ENCODE measurements at places on chromosomes 4 and X.

DNA sequence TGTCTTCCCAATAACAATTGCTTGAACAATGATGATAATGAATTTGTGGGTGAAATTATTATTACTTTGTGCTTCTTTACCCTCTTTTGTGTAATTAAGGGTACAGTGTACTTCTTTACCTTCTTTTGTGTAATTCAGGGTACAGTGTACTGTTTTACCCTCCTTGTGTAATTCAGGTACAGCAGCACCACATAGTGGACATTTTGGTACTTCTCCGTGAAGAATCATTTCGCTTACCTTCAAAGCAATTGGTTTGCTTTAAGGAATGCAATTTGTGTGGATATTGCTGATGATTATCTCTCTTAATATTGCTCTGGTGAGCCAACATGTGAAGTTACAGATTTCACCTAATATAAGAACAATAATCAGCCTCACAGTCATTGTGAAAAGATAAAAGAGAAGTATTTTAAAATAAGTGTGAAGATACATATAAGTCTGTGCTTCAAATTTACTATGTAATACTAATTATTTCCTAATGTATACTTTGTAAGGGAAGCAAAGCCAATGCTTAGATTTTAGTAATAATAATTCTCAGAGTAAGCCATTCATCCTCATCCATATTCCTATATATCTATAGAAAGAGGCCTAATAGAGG, 27.2 kb upstream of the SEC24B start:
- DNase-seq: no peak

DNA sequence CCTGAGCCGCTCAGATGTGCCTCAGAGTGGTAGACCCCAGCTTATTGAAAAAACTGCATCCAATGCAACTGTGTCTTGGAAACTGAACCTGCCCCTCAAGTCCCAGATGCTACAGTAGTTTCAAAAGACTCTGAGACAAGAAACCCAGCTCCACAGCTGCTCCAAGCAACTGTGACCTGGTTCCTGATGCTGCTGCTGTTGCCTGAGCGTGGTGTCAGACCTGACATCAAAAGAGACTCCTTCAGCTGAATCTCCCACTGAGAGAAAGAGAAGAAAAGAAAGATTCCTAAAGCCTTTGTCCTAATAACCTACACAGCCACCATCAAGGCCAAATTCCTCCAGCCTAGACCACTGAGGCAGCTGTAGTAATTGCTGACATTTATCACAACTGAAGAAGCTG, 630.1 kb downstream of the STIM2 start:
- no peak for DNase-seq

- DNase-seq: no peak
Observed at GRCh38 chr4:8129136-8129535, 29.5 kb downstream of the ABLIM2 start.

GRCh38 chr4:153327247-153327646, 17.2 kb upstream of the MND1 start:
- DNase-seq: no peak

DNA sequence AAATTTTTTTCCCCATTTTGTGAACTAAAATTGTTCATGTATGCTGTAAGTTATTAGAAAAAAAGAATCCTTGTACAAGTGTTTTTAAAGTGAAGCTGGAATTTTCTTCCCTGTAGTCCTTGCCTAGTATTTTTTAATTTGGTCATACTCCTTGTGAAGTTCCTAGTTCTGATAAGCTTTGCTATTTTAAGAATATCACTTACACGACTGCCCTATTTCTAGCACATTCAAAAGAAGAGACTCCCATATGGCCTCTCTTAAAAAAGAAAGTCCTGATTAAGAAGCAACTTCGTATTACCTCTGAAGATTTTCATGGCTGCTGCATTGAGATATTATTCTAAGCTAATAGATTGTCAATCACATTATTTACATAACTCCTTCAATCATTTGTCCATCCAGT, 87.2 kb downstream of the KLHL8 start:
- DNase-seq: no peak

GRCh38 chrX:17859609-17860178, 1.4 kb downstream of the RAI2 start:
- no peak for DNase-seq

- no peak for DNase-seq
Observed at GRCh38 chr4:82968972-82969371, 41.7 kb downstream of the LIN54 start.

DNA sequence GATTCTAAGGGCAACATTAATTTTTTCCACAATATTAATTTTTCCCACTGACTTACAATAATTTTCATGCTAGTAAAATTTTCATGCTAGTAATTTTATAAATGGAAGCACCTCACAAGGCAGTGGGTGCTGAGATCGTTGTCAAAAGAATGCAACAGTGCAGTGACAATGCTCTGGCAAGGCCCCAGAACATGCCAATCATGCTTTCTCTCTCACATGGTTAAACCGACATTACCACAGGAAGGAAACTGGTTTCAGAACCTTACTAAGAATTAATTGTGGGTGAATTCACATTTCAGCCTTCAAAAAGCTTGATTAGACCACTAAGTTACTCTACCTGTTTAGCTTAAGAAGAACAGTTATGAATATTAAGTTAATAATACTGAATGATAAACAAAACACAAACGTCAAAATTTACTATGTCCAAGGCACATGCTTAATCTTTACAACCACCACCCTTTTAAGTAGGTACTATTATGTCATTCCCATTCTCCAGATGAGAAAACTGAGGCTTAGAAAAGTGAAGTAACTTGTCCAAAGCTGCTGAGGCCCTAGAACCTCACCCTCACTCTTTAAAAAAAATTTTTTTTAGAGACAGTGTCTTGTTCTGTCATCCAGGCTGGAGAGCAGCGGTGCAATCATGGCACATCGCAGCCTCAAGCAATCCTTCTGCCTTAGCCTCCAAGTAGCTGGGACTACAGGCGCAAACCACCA, 10.0 kb upstream of the OPHN1 start:
- DNase-seq: no peak

DNA sequence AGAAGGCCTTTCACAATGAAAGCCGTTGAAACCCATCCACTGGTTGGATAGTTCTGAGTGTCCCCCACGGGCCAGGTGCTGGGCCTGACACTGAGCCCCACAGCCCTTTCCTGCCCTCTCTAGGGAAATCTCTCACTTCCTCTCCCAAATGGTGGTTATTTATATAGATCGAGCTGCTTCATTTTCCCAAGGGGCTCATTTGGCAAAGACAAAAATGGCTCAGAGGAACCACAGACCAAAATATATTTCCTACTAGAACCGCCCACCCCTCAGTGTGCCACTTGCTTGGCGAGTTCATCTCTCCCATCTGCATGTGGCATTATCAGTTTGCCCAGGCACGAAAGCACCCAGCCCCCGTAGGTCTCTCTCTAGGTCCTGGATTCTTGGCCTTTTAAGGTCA, 53.3 kb upstream of the STIM2 start:
- no peak for DNase-seq

- no peak for DNase-seq
Observed at GRCh38 chrX:79140731-79141130, 3.8 kb upstream of the GPR174 start.

GRCh38 chrX:102042372-102043325, 82.8 kb upstream of the TCEAL2 start:
- no peak for DNase-seq

- no peak for DNase-seq
Observed at GRCh38 chrX:29952016-29952415, 263.3 kb upstream of the MAGEB2 start.

GRCh38 chrX:109264878-109265277, 217.0 kb downstream of the GUCY2F start:
- no peak for DNase-seq

DNA sequence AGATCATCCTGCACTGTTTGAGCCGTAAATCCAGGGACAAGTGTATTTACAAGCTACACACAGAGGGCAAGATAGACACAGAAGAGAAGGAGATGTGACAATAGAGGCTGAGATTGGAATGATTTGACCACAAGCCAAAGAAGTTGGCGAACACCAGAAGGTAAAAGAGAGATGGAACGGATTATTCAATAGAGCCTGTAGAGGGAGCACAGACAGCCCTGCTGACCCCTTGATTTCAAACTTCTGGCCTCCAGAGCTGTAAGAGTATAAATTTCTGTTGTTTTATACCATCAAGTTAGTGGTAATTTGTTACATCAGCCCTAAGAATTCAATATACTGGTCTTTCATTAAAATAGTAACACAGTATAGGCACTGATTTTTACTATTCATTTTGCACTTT, 447.8 kb downstream of the FAT4 start:
- no peak for DNase-seq

- no peak for DNase-seq
Observed at GRCh38 chr4:3477750-3478430, 14.8 kb downstream of the DOK7 start.

DNA sequence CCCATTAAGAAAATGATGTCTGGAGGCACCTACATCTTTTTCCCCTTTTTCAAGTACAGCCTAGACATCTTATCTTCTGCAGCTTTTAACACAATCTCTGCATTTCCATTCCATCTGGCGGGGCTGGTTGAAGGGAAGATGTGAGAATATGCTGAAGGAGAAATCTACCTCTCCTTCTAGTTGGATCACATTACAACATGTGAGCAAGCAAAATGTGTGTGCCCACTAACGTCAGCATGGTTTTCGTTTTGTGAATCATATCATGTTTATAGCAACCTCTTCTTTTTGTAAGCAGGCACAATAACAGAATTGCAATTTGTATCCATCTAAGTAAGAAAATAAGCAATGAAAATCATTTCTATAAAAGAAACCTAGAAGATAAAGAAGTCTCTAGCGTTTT, 28.9 kb upstream of the MID1 start:
- no peak for DNase-seq

DNA sequence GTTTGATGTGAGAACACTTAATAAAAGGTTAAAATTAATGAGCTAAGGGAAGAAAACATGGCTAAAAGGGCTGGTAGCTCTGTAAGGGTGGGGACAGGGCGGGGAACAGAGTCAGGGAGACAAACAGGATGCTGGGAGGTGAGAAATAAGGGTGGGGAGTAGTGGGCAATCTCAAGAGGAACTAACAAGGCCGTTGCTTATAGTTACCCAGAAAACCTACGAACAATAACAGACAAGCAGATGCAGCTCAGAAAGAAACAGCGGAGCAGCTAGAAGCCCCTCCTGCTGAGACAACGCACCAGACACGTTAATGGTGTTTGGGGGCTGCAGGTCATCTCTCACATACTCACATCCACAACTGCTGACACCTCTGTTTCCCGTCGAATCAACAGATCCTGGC, 9.7 kb upstream of the KLF3 start:
- no peak for DNase-seq

- DNase-seq: peak; percentile 87
Observed at GRCh38 chr4:26857278-26858034, 3.2 kb upstream of the STIM2 start.

DNA sequence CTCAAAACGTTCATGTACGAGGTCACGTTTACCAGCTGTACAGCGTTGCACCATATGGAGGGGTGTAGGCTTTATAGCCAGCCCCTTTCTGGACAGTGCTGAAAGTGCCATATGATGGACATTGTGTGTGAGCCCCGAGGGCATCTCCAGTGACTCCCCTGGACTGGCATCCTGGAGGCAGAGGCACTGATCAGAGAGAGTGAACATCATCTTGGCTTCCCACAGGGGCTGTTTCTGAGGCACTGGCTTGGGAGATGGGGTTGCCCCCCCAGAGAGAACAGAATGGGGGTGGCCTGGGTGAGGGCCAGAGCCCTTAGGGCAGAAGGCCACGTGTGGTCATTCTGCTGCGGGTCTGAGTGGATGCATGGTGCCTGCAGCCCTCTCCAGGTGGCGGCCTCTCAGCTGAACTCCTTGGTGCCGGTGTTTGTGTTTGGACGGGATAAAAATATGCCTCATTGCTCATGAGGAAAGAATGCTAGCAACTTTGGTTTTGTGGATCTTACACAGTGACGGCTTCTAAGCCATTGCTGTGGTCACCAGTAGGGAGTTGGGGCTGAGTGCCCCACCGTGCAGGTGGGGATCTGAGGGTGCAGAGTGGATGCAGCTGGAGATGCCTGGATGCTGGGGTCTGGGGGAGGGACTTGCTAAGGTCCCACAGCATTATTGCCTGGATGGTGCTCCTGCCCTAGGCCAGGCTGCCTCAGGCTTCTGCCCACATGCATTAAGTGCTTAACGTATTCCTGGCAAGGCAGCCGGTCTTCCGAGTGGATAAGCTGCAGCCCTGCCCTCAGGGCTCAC, 3.4 kb downstream of the WFS1 start:
- DNase-seq: no peak

GRCh38 chrX:82765811-82766210, 742.3 kb upstream of the POU3F4 start:
- no peak for DNase-seq

GRCh38 chr4:158861281-158861680, 92.5 kb downstream of the FNIP2 start:
- no peak for DNase-seq

GRCh38 chr4:99847362-99847976, 30.8 kb downstream of the DAPP1 start:
- DNase-seq: no peak

- DNase-seq: no peak
Observed at GRCh38 chrX:154117566-154117965, 20.0 kb upstream of the MECP2 start.

GRCh38 chr4:83036991-83037665, 2.1 kb downstream of the COPS4 start:
- no peak for DNase-seq

GRCh38 chrX:69603566-69604194, 12.2 kb upstream of the EDA start:
- no peak for DNase-seq

DNA sequence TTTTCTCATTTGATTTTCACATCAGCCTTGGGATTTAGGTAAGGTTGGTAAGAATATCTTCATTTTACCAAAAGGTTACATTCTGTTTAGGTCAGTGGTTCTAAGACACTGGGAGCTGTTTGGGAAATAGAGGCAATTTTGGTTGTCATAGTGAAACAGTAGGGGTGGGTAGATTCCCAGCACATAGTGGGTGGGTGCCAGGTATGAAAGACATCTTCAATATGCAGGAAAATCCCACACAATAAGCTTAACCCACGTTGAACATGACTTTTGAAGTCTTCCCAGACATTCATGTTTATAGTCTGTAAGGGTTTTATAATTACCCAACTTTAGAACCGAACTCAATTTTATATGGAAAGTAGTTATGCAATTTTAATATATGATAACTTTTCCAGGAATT, 249.6 kb downstream of the SNCA start:
- DNase-seq: no peak

DNA sequence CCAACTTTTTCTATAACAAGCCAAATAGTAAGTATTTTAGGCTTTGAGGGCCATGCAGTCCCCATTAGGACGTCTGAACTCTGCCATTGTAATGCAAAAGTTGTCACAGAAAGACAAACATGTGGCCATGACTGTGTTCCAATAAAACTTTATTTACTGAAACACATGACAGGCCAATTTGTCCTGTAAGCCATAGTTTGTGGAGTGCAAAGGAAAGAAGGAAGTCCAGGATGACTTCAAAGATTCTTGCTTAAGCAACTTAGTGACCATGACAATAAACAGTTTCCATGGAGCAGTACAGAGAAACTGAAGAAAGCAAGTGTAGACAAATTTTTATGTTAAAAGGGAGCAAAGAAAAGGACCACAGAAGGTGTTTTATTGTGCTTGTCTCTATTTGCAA, 35.0 kb upstream of the MYOZ2 start:
- DNase-seq: no peak

Data from activated CD4-positive, CD25-positive, alpha-beta regulatory T cell (primary cell).